Non-pigmented ciliary epithelial cell (primary cell): ENCODE measurements at places on chromosomes 3 and 15.
A peak's percentile ranks its signal among the peaks of the same experiment; 100 is the strongest.

- DNase-seq, result no peak
Measured at GRCh38 chr3:13513051-13513912, 33.2 kb downstream of the HDAC11 start.

- DNase-seq, result no peak
Measured at GRCh38 chr3:95389725-95390313, 1327.0 kb downstream of the NSUN3 start.

GRCh38 chr3:31485196-31485595, 47.5 kb upstream of the STT3B start:
- no peak for DNase-seq

GRCh38 chr15:90143166-90143655, 40.9 kb upstream of the IDH2 start:
- no peak for DNase-seq

DNA sequence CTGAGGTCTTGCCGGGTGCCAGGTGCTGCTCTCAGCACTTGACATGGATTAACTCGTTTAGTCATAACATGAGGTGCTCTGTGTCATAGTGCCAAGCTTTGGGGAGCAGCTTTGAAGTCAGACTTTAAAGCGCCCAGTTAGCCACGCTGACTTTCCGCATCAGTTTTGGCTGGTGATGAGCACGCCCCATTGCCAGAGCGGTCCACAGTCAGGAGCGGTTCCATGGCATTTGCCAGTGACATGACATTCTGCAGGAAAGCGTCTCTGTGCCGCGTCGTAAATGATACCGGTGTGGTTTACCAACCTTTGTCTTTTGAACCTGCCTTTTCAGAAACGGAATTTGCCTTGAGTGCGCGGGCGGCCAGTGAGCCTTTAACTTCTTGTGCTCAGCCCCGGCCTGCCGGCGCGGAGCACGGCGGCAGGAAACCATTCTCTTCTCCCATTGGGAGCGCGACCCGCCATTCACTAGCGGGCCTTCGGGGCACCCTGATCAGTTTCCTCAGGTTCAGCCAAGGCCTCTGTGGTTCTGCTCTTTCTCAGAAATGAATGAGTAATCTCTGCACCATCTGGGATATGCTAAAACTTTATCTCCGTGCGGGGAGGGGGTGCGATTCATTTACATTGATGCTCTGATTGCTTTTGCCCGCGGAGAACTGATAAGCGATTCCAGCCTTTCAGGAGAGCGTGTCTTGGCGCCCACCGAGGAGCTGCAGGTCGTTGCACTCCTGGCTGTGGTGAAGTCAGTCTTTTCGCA, 1.7 kb upstream of the SLC2A2 start:
- DNase-seq, result peak; percentile 84

DNA sequence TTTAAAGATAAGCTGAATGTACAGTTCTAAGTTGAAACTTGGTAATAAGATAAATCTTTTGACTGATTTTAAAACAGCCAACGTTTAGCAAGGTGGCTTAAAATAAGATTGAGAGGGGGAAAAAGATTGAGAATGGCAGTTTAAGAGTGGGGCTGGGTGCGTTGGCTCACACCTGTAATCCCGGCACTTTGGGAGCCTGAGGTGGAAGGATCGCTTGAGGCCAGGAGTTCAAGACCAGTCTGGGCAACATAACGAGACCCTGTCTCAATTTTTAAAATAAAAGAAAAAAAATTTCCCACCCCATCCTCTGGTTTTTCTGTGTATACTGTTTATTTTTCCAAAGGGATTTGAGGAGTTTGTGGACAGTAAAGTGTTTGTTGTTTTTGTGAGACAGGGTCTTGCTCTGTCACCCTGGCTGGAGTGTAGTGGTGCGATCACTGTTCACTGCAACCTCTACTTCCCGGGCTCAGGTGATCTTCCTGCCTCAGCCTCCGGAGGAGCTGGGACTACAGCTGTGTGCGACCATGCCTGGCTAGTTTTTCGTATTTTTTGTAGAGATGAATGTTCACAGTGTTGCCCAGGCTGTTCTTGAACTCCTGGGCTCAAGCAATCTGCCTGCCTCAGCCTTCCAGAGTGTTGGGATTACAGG, 3.0 kb downstream of the MAPK6 start:
- no peak for DNase-seq

- DNase-seq, result no peak
Measured at GRCh38 chr15:86854176-86854575, 774.5 kb downstream of the AGBL1 start.

DNA sequence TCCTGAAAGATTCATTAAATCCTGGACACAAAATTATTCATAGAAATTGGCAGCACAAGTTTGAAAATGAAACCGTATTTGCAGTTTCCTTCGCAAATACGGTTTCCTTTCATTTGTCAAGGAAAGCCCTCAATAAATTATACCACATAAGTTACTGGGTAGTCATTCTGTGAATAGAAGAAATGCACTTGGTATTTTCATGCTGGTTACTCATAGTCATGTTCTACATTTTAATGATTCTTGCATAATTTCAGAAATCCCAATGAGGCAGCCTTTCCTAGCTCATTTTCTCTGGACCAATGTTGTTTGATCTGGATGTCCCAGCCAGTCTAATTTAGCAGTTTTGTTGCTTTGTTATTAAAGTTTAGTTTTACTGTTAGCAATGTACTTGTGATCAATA, 43.2 kb downstream of the MINAR1 start:
- no peak for DNase-seq

DNA sequence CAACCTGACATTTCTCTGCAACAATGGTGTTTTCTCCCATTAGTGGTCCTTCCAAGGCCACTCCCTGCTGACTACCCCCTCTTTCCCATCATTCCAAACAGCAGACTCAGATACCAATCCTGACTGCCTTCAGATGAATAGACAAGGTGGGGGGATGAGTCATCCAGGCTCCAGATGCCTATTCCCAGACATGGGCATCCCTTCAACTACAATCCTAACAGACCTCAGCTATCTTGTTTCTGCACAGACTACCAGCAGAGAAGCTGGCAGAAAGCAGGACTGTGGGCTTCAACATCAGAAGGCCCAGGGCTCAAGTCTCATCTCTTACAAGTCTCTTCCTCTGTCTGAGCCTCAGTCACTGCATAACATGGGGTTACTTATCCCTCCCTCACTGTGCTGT, 2.2 kb downstream of the RBP1 start:
- DNase-seq, result no peak

- DNase-seq, result no peak
Measured at GRCh38 chr3:150342896-150343467, 65.1 kb upstream of the TSC22D2 start.

GRCh38 chr3:73433687-73434086, 191.1 kb downstream of the PDZRN3 start:
- DNase-seq, result no peak

GRCh38 chr3:151372063-151372820, 12.3 kb downstream of the P2RY12 start:
- DNase-seq, result no peak

GRCh38 chr3:49465270-49466034, 4.6 kb upstream of the DAG1 start:
- DNase-seq, result no peak

GRCh38 chr3:183159333-183159732, 3.2 kb downstream of the LAMP3 start:
- no peak for DNase-seq

DNA sequence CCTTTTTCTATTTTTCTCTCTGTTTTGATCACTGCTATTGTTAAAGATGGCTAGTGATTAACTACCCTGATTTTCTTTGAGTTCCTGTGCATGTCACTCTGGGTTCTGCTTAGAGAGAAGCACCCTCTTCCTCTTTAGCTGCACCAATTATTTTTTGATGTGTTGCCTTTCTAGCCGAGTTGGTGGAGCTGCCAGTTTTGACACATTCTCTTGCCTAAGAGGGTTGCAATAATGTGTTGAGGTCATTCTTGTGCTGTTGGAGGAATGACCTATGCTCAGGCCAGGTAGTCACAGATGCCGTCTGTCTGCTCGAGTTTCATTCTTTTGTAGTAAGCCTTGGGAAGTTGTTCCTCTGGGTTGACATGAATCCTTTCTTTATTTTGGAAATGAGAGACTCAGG, 84.6 kb upstream of the DPH6 start:
- DNase-seq, result no peak

- DNase-seq, result no peak
Measured at GRCh38 chr3:17626395-17626794, 116.0 kb downstream of the TBC1D5 start.

- no peak for DNase-seq
Measured at GRCh38 chr3:14768182-14768790, 50.5 kb upstream of the FGD5 start.

DNA sequence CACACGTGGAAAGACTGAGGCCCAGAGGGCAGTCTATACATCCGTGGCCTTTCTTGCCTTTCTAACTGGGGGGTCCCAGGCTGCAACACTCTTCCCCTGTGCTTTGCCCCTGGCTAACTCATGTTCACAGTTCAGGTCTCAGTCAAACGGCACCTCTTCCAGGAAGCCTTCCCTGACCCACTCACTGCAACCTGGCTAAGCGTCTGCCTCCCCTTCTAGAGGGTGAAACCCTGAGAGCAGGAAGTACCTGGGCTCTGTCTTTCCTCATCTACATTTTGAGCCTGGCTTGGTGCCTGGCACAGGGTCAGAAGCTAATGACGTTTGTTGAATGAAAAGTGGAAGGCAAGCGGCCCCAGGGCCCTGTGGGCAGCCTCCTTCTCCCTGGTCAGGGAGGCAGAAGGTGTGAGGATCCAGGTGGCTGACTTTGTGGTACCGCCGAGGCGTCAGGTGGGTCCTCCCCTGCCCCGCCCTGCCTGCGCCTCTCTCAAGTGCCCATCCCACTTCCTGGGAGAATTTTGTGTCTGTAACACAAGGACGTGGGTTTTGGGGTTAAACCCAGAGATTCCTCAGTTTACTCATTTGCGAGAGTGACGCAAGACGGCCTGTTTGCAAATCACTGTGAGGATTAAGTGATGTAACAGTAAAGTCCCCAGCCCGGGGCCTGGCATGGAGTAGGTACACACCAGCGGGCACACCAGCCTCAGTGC, 32.1 kb downstream of the DNASE1L3 start:
- DNase-seq, result no peak

- DNase-seq, result no peak
Measured at GRCh38 chr3:113873293-113873692, 34.7 kb downstream of the GRAMD1C start.

- DNase-seq, result no peak
Measured at GRCh38 chr15:78197632-78198031, 36.7 kb downstream of the ACSBG1 start.

DNA sequence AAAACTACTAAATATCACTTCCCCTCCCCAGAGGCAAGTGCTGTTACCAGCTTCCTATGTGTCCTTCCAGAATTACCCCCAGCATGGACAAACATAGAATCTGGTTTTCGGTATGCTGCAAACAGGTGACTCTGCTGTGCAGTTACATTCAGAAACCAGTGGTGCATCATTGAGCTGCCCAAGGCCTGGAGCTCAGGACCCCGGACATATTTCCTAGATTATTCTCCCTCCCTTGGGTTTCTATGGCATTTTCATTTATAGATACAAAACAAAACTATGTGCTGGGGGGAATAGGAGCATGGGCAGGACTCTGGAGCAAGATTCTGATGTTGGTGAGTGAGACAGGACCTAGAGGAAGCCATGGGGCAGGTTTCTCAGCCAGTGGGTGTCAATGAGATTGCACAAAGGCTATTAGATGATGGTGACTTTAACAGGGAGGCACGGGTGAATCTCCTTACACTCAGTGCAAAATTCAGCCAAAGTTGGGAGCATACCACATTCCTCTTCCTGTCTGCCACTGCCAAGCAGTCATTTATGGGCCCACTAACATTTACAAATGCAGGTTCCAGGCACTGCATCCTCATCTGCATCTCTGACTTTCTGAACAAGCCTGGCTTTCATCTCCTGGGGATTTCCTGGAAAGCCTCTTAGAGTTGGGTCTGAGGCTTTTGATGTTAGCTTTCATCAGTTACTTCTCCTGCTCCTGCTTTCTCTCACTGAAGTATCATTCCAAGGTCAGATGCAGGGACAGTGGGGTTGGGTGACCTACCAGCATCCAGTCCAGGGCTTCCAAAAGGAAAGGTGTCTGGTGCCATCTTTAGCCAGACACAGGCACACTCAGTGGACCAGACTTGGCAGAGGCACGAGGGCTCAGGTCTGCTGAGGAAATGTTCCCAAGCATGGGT, 44.5 kb downstream of the CMTM7 start:
- DNase-seq, result no peak

DNA sequence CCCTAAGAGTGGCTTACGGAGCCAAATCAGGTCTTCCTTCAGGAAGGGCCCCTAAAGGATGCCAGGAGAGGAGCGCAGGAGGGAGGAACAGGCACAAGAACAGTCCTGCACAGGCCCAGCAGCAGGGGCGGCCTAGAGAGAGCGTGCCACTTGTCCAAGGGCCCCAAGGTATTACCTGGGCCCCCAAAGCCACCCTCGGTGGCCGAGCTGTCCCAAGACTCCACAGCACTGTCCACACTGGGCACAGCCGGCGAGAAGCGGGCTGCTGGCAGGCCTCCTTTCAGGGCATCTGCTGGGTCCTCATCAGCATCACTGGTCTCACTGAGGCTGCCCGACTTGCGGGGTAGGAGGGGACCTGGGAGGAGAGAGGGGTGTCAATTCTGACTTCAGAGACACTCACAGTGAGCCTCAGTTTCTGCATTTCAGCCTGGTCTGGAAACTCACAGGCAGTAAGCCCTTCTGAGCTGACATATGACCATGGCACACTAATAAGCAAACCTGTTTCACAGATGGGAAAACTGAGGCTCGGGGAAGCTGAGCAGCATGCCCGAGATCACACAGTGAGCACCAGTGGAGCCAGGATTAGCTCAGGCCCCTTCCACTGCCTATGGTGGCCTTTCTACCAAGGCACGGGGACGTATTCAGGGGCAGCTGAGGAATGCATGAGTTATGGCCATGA, 33.4 kb downstream of the GRIP2 start:
- no peak for DNase-seq

- DNase-seq, result no peak
Measured at GRCh38 chr15:30962659-30963058, 28.8 kb downstream of the MTMR10 start.

GRCh38 chr15:44471885-44472455, 44.5 kb downstream of the CTDSPL2 start:
- no peak for DNase-seq

DNA sequence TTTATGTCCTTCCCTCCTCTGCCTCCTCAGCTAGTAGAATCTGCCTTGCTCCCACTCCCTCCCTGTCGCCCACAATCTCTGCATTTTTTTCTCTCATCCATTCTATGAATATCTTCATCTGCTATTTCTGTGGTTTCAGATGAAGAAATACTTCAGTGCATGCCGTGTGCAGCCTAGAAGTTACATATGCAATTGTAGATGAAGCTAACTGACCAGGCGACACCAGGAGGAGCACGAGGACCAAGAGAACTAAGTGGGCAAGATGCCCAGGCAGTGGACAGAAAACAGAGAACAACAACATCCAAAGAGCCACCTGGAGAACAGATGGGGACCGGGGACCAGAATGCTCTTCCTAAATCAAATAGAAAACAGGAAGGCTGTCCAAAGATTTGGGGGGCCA, 121.4 kb upstream of the ATP11B start:
- DNase-seq, result peak; percentile 44
